H1 (cell line): ENCODE measurements at places on chromosomes 12 and 14. TPM values are rescaled to one million over a fixed set of nuclear protein-coding genes. Genes with fewer than 3 reads are reported as not detected.

The RNASE2 gene
- total RNA-seq = not detected in 2 replicates

DNA sequence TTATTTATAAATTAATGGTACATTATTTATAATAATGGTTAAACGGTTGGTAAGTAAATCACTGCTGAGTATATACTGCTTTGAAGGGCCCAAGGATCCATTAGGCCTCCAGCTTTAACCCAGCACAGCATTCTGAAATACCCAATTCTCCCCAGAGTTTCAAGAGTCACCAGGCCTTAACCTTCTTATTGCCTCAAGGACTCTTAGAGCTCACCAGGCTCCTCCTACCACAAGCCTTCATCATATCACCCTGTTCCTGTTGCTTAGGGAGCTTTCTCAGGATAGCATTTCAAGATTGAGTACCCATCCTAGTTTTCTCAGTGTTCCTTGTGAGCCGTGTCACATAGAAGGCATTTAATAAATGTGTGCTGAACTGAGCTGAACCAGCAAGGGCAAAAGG is 242.5 kb downstream of the FBXL14 start:
- no peak for DNase-seq

The OR6C3 gene
- total RNA-seq = not detected in 2 replicates

DNA sequence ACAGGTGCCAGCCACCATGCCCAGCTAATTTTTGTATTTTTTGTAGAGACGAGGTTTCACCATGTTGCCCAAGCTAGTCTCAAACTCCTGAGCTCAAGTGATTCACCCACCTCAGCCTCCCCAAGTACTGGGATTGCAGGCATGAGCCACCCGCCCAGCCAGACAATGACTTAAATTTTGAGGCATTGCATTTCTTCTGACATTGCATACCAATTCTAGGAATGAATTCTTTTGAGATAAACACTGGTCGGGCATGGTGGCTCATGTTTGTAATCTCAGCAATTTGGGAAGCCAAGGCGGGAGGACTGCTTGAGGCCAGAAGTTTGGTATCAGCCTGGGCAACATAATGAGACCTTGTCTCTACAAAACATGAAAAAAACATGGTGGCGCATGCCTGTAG is 2.5 kb upstream of the CELA1 start:
- DNase-seq = no peak

DNA sequence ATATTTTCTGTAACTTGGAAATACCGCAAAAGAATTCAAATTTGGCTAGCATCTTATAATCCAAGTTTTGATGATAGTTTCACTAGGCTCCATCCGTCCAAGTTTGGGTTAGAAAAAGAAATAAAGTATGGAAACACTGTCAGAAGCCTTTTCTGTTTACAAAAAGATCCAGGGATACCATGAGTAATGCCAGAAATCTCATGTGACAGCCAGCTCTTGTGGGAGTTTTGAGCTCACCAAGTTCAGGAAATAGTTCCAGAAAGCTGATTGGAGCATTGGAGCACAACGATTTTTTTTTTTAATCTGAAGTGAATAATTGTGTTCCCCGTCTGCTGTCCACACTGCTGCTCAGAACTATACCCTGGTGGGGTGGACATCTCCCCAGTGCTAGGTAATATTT is 229.7 kb upstream of the NPAS3 start:
- no peak for DNase-seq

GRCh38 chr12:11565752-11566151 is 83.7 kb upstream of the ETV6 start:
- DNase-seq = no peak

The SRSF9 gene
- 304 and 307 TPM in 2 replicates for total RNA-seq

DNA sequence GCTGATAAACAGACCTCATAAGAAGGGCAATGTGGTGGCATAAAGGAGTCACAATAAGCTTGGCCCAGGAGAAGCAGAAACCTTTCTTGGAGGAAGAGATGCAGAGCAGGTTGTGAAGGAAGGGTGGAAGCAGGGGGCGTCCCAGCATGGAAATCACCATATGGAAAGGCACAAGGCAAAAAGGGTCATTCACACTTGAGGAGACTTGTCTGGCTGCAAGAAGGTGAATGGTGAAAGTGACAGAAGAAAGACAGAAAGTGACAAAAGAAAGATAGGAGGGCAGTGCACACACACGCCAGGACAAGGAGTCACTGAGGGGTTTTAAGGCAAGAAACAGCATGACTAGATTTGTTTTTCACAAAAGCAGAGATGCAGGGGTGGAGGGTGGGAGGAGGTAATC is 38.3 kb downstream of the GALNT4 start:
- no peak for DNase-seq
